ENCODE measurements at places on chromosomes 6 and 20.

- DNase-seq = no peak
These were observed 66.0 kb downstream of the ARHGAP18 start for GRCh38 chr6:129643968-129644367.

DNA sequence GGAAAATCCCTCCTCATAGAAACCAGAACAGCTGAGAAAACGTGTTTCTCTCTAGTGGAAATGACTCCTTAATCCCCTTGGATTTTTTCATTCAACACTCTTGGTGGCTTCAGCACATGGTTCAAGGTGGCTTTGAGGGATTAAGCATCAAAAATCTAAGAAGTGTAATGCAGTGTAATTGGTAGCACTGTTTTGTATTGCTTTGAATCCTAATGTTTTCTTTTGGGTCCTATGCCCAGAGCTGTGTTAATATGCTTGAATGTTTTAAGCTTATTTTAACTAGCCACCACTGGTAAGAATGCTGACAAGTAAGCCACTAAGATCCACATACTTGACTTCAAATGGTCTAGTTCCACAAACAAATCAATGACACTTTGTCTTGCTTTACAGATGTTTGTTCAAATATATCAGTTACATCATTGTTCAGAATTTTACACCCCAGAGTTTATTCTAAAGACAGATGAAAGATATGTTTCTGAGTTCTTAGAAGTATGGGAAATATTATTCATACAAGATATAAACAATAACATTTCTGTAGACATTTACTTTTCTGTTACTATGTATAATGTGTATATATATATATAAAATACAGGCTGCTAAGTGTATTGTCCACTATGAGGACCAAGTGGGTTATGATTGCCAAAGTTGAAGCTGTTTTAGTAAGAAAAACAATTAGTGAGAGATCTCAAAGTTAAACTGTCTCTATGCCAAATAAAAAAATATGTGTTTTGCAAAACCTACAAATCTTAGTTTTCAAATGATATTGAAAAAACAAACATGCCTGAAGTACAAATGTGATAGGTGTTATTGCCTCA lies 220.8 kb downstream of the OGFRL1 start:
- DNase-seq = no peak

DNA sequence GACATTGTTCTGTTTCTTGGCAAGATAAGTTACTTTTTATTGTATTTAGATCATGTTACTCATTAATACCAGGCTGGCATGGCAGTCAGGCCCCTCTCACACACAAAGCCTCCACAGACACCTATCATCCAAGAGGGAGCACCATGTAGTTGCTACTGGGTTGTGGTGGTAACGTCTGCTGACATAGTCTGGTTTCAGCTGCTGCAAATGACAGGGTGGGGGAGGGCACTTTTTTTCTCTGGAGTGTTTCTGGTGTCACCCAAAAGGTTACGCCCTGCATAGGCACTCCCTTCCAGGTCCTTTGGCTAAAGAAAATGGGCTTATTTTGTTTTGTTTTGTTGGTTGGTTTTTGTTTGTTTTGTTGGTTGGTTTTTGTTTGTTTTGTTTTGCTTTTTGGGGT lies 236.4 kb upstream of the RIMS1 start:
- no peak for DNase-seq

DNA sequence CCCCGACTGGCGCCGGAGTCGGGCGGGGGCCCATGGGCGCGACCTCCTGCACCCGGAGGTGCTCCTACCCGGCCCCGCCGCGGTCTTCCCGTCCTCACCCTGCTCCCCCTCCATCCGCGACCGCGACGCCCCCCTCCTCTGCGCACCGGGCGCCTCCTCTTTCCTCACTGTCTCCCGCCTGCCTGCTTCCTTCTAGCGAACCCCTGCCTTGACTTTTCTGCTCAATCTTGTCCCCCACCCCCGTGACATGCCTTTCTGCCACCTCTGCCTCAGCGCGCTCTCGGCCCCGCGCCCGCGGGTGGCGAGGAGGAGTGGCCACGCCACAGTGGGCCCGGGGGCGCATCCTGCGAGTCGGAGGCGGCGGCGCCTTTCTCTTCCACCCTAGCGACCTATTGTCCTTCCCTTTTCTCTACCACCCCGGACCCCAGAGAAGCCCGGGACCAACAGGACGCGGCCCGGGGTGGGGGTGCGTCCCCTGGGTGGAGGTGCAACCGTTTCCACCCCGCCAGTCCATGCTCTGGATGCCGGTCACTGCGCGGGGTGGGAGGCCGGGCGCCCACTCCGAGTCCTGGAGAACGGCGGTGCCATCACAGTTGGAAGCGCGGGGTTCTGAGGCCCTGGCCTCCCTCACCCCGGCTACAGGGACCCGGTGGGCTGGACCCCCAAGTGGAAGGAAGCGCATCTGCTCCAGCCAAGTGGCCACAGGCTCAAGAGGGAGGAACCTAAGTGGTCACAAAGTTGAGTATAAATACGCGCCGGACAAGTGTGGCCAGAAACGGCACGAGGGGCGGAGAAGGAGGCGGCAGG lies 2.0 kb downstream of the PDE10A start:
- DNase-seq = no peak

Measured in neuronal stem cell (in vitro differentiated cells).